Suprapubic skin (tissue), 4 donors: ENCODE measurements at places on chromosomes 5 and 9.

GRCh38 chr5:73786043-73786831 lies 160.2 kb downstream of the ARHGEF28 start:
- no peak for DNase-seq

- no peak for DNase-seq
Observed at GRCh38 chr5:64978546-64978945, 209.8 kb downstream of the CWC27 start.

GRCh38 chr9:33619666-33620404 lies 95.8 kb downstream of the ANKRD18B start:
- DNase-seq = no peak

- DNase-seq = no peak
Observed at GRCh38 chr5:6492934-6493333, 44.3 kb downstream of the UBE2QL1 start.

- no peak for DNase-seq
Observed at GRCh38 chr9:120388003-120388855, 191.7 kb downstream of the CDK5RAP2 start.

DNA sequence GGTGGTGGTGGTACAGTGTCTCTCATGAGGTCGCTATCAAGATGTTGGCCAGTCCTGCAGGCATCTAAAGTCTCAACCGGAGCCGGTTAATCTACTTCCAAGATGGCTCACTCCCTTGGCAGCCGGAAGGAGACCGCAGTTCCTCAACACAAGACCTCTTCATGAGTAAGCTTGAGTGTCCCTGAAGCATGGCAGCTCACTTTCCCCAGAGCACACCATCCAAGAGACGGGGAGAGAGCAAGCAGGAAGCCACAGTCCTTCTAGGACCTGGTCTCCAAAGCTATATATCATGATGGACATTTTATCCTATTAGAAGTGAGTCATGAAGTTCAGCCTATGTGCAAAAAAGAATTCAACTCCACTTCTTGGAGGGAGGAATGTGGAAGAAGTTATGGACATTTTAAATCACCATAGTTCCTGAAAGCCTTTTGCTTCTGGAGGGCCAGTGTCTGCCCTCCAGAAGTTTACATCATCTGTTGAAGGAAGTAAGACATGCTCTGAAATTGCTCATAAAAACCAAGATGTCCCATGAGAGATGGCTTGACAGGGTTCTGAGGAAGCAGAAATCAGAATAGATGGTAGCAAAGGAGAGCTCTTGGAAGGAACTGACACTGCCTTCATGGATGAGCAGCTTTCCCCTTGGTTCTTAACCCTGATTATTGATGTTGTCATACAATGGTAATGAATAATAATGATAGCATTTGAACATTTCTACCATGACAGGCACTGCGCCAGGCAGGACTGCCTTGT lies 21.3 kb downstream of the GALNT10 start:
- no peak for DNase-seq

- DNase-seq = peak; percentile 31
Observed at GRCh38 chr9:127170652-127171051, 48.2 kb upstream of the ANGPTL2 start.

DNA sequence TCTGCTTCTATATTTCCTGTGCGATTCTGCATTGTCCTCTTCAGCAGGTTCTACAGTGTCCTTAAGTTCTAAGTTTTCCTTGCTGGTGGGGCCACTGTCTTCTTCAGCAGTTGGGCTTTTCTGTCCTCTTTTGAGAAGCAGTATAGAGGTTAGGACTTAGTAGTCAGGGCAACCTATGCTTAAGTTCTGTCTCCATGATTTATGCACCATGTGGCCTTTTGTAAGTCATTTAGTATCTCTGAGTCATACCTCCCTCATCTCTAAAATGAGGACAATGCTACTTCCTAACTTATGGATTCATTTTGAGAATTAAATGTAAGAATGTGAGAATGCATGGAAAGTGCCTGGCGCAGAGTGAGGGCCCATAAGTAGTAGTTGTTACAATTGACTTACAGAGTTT lies 46.8 kb downstream of the GRIN3A start:
- DNase-seq = no peak

DNA sequence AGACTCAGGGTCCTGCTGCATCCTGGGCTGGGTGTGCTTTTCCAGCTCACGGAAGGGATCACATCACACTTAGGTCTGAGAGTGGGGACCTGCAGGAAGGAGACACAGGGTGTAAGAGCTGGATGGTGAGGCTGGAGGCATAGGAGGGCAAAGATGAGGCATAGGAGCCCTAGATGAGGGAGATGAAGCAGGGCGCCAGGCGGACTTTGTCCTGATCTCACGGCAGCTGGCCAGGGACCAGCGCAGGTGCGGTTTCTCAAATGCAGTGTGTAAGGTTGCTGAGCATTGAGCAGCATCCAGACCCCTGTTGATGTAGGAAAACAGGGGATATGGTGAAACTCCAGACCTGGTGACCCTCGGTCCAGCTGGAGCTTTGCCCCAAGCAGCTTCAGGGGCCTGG lies 156.5 kb downstream of the PSAT1 start:
- no peak for DNase-seq

- DNase-seq = no peak
Observed at GRCh38 chr5:144024545-144024944, 145.9 kb downstream of the YIPF5 start.

GRCh38 chr5:133691448-133691847 lies 79.1 kb upstream of the FSTL4 start:
- no peak for DNase-seq

DNA sequence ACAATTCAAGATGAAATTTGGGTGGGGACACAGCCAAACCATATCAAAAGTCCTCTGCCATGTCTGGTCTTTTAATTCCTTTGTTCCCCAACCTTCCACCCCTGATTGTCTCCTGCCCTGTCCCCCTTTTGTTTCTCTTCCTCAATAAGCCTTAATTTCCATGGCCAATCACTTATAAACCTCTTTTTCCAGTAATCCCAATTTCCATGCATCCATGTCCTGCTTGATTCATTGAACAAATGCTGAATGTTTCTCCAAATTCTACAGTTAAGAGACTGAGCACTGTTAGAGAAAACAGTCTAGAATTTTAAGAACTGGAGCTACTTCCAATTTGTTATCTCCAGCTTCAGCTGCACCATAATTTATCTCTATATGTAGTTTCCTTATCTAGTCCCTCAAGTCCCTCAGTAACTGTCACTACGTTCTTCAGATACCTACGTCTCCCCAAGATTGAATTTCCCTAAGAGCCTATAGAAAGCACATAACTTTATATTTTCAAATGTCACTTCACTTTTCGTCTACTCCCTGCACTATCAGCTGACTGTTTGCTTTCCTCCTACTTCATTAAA lies 34.2 kb downstream of the TARS1 start:
- no peak for DNase-seq

GRCh38 chr9:21506626-21507482 lies 24.7 kb upstream of the IFNE start:
- DNase-seq = no peak
